NCI-H1436 (cell line): ENCODE measurements at places on chromosomes 13 and 19.

- DNase-seq: no peak
Measured at GRCh38 chr13:99656844-99657381, 155.6 kb downstream of the TM9SF2 start.

DNA sequence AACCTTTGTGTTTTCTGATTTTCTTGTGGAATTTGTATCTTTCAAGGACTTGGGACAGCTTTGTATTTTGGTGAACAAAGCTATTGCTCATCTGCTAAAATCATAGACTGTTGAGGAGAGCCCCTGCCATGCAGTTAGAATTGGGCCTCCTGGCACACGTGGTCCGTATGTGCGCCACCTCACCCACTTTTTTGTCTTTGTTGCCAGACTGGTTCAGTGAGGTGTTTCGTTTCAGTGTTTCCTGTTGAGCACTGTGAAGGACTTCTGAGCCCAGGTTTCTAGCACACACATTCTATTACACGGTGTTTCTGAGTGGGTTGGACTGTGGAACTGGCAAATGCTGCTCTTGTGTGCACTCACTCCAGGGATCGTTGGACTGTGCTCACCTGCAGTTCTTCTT lies 37.6 kb upstream of the RNF113B start:
- no peak for DNase-seq

DNA sequence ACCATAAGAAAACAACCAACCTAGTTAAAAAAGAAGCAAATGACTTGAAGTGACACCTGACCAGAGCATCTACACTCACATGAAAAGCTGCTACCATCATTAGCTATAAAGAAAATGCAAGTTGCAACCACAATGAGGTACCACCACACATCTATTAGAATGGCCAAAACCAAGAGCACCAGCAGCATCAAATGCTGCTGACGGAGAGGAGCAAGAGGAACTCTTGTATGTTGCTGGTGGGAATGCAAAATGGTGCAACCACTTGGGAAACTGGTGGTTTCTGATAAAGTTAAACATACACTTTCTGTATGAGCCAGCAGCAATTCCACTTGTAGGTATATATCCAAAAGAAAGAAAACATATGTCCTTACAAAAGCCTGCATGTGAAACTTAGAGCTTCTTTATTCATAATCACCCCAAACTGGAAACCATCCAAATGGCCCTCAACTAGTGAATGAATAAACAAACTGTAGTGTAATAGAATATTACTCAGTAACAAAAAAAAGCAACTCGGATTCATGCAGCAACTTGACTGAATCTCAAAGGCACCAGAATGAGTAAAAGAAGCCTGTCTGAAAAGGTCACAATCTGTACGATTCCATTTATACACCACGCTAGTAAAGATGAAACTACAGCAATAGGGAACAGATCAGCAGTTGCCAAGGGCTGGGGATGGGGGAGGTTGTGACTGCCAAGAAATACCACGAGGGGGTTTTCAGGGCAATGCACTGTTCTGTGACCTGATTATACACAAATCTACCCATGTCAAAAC lies 60.9 kb upstream of the RANBP3 start:
- no peak for DNase-seq

GRCh38 chr13:38590230-38590629 lies 96.6 kb upstream of the FREM2 start:
- DNase-seq: no peak
